ENCODE measurements at places on chromosomes 16 and 17.

DNA sequence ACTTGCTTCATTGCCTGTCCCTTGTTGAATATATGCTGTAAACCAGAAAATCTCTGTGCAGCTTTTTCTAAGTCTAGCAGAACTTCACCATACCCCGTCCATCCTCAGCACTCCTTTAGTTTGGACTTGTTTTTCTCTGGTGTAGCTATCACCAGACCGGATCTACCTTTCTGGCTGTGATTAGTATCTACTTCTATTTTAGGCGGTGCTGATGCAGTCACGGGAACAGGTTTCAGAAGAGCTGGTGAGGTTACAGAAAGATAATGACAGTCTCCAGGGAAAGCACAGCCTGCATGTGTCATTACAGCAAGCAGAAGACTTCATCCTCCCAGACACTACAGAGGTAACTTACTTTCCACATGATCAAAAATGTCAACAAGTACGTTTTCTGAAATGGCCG, 46.4 kb downstream of the NUP88 start:
- no peak for DNase-seq

DNA sequence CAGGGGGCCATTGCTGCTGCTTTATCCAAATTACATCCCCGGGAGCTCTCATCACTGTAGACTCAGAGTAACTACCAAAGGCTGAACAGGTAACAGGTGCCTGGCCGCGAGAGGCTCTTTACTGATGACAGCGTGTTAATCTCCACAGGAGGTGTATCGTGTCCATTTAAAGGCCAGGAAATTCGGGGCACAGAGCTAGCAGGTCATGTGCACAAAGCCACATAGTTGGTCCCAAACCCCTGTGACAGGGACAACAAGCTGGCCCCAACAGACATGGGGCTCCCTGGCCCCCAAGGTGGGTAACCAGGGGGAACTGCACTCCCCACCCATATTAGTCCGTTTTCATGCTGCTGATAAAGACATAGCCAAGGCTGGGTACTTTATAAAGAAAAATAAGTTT, 55.3 kb upstream of the RBFOX3 start:
- DNase-seq = no peak

GRCh38 chr16:11136600-11136999, 119.4 kb downstream of the SOCS1 start:
- DNase-seq = no peak

- no peak for DNase-seq
These were observed 93.0 kb downstream of the ANKRD11 start for GRCh38 chr16:89397331-89397861.

- no peak for DNase-seq
These were observed 9.4 kb downstream of the GRIN2C start for GRCh38 chr17:74850310-74850709.

- no peak for DNase-seq
These were observed 99.7 kb upstream of the RBL2 start for GRCh38 chr16:53334581-53334980.

- DNase-seq = no peak
These were observed 5.2 kb upstream of the RAI1 start for GRCh38 chr17:17675925-17676534.

- DNase-seq = no peak
These were observed 65.9 kb downstream of the CCT6B start for GRCh38 chr17:34895383-34895782.

GRCh38 chr17:67557921-67558320, 159.8 kb upstream of the NOL11 start:
- no peak for DNase-seq

- no peak for DNase-seq
These were observed 38.9 kb downstream of the USP31 start for GRCh38 chr16:23110257-23110899.

DNA sequence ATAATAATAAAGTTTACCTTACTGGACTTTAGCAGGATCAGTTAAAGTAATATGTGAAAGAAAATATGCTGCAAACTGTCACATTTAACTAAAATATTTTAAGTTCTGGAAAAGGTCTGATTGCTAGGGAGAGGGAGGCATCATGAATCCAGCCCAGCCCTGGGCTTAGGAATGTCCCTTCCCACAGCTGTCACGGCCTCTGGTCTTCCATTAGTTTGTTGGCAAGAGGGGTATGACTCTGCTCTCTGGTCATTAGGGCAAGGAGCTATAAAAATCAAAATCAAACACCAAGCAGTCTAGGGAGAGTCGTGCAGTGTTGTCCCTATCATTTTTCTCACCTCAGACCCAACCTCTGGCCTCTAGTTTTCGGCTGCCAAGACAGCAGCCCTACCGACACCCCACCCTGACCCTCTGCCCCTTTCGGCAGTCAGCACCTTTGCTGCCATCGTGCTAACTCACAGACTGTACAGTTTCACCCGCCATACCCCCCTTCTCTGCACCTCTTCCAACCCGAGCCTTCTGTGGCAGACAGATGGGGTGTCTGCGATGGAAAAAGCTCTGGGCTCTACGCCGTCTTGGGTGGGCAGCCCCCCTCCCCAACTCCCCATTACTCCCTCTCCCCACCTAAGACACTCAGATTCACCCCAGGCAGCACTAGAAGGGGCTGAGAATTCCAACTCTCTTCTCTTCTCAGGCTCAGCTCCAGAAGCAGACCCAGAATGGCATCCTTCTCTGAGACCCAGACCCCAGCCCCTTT, 41.4 kb downstream of the NEUROD2 start:
- no peak for DNase-seq

GRCh38 chr16:14364386-14365199, 265.5 kb downstream of the PARN start:
- DNase-seq = no peak

GRCh38 chr16:75354170-75354569, 79.1 kb downstream of the CFDP1 start:
- no peak for DNase-seq

DNA sequence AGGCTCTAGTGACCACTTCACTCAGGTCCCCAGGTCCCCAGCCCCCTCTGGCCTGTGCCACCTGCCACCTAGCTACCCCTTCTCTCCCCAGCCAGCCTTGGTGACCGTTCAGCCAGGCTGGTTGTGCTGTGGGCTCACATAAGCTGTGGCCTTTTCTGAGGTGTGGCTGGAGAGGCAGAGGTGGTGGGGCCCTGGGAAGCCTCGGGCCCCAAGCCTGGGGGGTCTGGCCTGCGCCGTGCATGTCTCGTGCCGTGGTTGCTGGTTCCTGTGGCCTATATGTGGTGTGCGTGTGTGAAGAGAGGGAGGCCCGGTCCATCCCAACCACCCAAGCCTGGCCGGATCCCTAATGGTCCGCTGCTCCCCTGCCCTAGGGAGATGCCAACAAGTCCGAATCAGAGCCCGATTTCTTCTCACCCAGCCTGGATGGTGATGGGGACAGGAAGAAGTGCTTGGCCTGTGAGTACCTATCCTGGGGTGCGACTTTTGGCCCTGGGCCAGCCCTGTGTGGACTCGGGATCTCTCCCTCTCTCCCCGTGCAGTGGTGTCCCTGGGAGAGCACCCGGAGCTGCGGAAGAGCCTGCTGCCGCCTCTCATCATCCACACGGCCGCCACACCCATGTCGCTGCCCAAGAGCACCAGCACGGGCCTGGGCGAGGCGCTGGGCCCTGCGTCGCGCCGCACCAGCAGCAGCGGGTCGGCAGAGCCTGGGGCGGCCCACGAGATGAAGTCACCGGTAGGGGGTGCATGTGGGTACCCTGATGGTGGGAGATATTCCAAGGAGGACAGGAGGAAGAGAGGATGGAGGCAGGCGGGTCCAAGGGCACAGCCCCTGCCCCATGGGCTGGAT, 35.9 kb downstream of the CACNA1G start:
- DNase-seq = no peak

DNA sequence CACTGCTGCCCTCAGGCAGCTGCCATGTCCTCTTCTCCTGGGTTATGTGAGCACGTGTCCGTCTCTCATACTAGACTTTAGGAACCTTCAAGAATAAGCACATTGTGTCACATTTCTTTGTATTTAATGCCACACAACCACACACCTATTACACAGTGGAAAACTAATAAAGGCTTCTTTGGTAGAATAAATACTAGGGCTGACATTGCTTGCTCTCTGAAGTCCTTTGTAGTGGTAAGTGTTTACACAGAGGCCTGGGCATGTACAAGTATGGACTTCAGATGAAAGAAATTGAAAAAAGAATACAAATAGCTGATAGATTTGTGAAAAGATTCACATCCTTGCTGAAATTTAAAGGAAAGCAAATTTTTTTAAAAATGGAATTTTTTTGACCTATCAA, 188.1 kb upstream of the CCL2 start:
- DNase-seq = no peak

GRCh38 chr16:22898874-22899348, 84.9 kb downstream of the HS3ST2 start:
- peak; percentile 13 for DNase-seq
